ENCODE measurements at places on chromosomes 16 and 17.

GRCh38 chr16:46768809-46769208 lies 20.7 kb upstream of the MYLK3 start:
- DNase-seq, result no peak

GRCh38 chr17:65657251-65657828 lies 95.9 kb upstream of the AXIN2 start:
- no peak for DNase-seq

DNA sequence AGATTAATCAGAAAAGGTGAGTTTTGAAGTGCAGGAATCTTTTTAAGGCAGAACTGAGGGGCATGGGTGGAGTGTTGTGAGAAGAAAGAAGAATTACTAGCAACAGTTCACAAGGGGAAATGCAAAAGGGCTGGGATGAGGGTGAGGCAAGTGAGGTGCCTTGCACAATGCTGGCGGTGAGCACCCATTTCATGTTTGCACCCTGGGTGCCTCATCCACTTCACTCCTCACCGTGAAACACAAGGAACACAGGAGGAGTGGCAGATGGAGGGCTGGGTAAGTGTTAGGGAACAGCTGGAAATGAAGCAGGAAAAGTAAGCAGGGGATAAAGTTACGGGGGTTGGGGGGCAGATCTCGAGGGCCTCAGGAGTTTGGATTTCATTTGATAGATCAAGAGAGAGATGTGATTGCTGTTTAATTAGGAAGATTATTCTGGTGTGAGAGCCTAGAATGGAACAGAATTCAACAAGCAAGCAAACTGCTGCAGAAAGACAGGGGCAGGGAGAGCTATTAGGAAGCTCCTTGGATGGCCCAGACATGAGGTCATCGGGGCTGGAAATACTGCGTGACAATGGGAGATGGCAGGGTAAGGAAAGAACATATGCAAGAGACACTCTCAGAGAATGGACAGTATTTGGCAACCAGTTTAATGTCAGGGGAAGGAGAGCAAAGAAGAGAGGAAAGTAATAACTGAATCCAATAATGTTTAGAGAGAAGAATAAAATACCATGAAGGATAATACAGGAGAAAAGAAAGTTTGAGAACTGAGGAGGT lies 8.3 kb upstream of the HEATR6 start:
- DNase-seq, result peak; percentile 20

DNA sequence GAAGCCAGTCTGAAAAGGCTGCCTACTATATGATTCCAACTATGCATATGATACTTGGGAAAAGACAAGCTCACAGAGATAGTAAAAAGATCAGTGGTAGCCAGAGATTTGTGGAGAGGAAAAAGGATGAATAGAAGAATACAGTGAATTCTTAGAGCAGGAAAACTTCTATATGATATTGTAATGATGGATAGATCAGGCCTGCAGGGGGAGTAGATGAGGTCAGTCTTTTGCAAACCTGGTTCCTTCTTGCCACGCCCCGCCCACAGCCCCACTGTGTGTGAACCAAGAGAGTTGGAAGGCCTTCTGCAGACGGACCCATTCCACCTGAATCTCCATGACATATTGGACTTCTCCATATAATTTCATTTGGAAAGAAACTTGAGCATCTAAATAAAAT lies 761 bp upstream of the CCL8 start:
- DNase-seq, result no peak

DNA sequence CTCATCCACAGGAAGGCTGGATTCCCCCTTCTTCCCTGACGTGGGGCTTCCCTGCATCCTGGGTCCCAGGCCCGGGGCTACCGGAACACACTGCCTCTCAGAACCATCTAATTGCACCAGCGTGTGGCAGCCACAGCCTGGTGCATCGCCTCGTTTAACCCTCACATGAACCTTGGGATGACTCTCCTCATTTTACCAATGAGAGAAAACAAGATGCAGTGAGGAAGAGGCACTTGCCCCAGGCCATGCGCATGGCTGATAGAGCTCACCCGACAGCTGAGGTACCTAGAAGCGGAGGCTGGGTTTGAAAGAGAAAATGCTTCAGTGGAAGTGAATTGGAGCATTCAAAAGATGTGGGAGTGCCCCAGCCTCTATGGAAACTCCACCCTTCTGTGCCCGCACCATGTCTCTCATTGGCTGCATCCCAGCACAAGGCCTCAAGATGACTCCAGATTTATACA lies 162.3 kb downstream of the KATNIP start:
- DNase-seq, result no peak

DNA sequence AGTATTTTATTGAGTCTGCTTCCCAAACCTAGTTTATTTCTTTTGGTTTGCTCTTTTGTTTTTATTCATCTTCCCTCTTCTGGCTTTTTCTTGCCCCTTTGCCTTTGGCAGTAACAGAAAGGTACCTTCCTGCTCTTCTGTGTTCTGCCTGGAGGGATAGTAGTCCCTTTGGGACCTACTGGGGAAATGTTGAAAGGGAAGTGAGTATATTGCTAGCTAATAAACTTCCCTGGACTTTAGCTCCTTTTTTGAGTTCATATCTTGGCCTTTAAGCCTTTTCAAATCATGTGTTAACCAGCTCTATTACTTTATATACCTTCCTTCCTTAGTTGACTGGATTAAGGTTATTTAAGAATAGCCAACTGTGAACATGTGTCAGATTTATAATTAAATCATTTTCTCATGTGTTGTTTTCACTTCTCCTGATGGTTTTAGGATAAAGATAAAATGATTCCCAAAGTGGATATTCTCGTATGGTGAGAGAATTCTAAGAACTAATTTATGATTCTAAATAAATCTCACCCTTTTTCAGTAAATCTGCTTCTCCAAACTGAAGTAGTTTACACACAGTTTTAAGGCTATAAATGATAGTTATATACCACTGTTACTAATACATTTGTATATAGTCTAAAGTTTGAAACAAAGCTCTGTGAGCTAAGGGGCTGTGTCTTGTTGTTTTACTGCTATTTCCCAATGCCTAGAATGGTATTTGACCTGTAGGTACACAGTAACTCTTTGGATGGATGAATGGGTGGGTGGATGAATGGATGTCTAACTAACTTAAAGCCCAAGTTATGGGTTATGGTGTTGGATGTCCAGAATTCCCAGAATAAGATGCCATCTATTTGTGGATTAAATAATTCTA lies 45.7 kb downstream of the OMG start:
- no peak for DNase-seq

Measured in kidney tubule cell (primary cell).